ENCODE measurements at places on chromosomes 1 and 21. TPM values are rescaled to one million over a fixed set of nuclear protein-coding genes. Genes with fewer than 3 reads are reported as not detected.

DNA sequence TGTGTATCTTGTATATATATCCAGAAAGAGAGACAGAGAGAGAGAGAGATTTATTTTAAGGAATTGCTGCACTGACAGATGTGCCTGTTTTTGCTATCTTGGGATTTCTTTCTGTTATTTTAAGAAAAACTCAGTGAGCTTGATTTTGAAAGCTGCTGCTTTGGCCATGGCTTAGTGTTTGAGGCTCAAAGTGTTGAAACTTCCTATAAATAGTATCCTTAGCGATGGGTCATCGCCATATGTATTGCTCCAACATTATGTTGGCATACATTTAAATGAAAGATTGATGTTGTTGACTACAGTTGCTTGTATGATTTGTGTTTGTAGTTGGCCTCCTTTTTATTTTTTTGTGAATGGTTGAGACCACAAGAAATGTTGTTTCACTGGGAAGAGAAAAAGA is 29.0 kb upstream of the NTPCR start:
- no peak for DNase-seq

DNA sequence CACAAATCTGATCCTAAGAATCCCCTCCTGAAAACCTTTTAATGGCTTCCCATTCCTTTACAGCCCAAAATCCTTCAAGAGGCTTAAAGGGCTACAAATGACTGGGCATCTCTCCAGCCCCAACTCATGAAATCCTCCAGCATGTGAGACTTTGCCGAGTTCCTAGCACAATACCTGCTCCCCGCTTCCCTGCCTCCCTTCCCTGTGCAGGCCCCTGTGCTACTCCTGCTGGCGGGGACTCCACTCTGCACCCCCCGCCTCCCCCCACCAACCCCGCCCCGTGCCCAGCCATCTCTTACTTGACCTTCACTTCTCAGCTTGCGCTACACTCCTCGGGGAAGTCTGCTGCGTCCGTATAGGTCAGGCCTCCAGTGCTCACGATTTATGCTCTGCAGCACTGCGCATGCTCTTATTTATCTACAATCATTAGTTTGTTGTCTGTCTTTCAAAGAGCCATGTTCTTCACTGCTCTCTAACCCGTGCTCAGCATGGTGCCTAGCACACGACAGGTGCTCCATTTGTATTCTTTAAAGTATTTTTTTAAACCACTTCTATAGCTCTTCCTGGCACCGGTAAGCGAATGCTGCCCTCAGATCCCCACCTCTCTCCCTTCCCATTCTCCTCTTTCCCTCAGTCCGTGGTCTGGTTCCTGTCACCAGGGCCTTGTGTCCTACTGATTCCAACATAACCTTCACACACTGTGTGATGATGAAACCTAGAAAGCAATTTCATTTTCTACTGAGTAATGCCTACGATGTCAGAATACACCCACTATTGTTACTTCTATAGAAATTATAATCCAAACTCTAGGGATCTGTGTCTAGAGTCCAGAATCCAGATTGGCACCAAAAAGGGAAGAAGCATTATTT is 37.5 kb upstream of the PLA2G2C start:
- no peak for DNase-seq

DNA sequence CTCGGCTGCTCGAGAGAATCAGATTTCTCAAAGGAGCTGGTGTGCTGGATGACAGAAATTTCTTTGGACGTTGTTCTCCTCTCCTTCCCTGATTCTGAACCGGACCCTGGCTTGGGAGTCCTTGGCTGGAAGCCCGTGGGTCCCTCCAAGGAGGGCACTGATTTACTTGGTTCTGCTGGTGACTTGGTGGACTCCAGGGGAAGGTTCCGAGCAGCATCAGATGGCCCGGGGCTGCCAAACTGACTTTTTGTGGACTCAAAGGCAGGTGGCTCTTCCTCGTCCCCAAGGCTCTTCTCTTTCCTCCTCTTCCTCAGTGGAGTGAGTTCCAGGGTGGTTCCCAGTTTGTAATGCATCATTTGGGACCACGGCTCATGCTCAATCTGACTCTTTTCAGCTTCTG is 97.9 kb upstream of the EDN2 start:
- DNase-seq: no peak

DNA sequence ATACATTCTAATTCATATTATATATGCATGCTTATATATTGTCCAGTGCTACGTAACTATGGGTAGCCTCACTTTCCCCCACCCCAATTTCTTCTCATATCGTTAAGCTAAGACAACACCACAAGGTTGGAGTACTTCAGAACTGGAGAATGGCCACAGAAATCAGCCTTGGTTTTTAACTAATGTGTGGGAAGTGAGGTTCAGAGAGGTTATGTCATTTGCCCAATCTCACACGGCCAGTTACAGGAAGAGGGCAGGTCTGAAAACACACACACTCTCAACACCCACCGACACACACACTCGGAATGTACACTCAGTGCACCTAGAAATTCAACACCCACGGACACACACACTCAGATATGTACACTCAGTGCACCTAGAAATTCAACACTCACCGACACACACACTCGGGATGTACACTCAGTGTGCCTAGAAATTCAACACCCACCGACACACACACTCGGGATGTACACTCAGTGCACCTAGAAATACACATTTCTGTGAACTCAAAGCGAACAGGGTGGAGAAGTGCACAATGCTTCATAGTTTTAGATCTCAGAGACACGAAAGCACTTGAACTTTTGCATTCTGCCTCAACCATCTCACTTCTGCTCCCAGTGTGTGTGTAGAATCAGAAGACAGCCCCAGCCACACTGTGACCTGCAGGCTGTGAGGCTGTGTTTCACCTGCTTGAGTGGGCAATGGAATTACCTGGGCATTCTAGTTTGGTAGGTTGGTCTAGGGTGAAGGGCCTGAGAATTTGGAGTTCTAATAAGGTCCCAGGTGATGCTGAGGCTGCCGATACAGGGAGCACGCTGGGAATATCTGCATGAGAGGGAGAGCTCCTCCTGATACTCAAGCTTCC is 170.4 kb downstream of the CLIC6 start:
- DNase-seq: no peak

The ICOSLG gene
- 5.4 TPM for total RNA-seq

Data from activated CD8-positive, alpha-beta T cell treated with anti-CD3 and anti-CD28 coated beads for 36 hours (primary cell).